Kidney (tissue), 22 donors: ENCODE measurements at places on chromosomes 7 and 10.

GRCh38 chr7:132082394-132082793 lies 493.9 kb downstream of the PLXNA4 start:
- no peak for DNase-seq

DNA sequence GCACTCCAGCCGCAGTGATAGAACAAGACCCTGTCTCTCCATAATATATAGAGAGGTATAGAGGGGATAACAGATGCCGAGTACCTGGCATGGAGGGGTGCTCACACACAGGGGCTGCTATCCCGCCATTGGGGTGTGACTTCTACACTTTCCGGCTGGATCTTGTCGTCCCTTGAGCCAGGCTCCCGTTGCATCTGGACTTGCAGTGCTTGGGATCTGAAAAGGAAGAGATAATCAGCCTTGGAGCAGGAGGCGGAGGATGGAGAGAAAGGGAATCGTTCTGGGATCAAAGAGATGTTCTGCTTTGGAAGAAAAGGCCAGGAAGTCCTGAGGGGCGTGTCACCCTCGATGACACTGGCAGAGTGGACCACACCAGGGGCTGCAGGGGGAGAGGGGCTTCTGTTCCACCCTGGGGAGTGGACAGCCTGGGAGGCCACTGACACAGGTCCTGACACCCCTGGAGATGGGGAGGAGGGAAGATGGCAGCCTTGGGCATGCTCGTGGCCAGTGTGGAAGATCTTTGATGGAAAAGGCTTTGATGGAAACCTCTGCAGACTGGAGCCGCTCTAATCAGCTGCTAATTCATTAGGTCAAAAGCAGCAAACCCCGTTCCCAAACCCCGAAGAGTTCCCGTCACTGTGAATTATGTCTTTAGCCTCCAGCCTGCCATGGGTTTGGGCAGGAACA lies 85.1 kb downstream of the CARD11 start:
- no peak for DNase-seq

DNA sequence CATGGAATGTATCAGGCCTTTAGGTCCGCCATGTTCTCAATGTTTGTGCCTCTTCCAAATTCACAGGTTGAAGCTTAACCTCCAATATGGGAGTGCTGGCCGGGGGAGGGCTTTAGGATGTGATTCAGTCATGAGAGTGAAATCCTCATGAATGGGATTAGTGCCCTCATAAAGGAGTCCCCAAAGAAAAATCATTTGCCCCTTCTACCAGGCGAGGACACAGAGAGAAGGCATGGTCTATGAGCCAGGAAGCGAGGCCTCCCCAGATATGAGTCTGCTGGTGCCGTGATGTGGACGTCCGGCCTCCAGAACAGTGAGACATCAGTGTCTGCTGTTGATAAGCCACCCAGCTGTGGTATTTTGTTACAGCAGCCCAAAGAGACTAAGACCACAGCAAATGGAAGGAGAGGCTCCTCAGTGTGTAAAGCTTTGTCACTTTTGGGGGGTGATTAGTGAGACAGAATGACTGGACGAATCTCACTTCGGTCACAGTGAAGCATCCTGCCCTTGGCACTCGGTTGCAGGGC lies 231.3 kb upstream of the KLF6 start:
- DNase-seq: no peak

GRCh38 chr7:30285536-30286284 lies 1.3 kb downstream of the ZNRF2 start:
- peak; percentile 46 for DNase-seq

DNA sequence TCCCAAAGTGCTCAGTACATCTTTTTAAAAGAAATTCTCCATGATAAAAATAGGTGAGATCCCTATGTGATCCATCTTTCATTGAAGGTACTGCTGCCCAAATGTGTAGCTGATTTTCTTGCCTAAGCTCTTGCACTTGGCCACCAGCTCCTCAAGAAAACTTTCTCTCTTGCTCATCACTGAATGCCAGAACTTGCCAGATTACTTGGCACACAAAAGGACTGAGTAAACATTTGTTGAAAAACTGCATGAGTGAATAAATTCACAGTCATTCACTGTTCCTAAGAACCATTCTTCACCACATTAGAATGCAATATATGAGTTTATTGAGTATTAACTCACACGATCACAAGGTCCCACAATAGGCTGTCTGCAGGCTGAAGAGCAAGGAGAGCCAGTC lies 99.9 kb downstream of the TRIL start:
- no peak for DNase-seq

DNA sequence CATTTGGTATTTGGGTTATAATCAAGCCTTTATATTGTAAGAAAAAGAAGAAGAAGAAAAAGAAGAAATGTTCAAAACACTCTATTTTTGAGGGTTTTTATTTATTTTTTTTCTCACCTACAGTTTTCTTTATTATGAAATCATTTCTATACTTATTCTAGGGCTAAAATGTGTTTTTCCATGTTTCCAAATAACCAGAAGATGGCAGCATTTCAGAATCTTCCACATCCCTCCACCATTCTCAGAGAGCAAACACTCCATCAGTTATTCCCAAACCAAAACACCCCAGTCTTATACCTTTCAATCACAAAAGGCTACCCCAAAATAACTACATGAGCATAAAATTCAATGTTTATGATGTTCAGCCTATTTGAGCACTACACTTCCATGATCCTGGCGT lies 38.7 kb upstream of the PPP1R17 start:
- peak; percentile 13 for DNase-seq

DNA sequence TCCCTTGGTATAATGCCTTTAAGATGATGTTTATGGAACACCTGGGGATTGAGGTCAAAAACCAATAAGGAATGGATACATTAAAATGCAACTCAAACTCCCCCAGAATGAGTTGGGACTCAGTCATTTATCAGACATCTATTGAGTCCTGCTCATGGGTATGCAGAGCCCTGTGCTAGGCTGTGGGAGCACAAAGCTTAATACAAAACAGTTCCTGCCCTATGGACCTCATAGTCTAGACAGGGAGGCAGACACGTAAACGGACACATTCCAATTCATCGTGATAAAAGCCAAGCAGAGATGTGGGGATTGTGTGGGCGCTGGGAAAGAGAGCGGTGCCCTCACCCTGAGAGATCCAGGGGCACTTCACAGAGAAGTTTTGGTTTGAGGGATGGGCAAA lies 181.7 kb downstream of the PTEN start:
- no peak for DNase-seq

GRCh38 chr7:54591404-54592386 lies 49.5 kb downstream of the VSTM2A start:
- no peak for DNase-seq

GRCh38 chr10:124238367-124238766 lies 145.0 kb upstream of the CHST15 start:
- DNase-seq: no peak

DNA sequence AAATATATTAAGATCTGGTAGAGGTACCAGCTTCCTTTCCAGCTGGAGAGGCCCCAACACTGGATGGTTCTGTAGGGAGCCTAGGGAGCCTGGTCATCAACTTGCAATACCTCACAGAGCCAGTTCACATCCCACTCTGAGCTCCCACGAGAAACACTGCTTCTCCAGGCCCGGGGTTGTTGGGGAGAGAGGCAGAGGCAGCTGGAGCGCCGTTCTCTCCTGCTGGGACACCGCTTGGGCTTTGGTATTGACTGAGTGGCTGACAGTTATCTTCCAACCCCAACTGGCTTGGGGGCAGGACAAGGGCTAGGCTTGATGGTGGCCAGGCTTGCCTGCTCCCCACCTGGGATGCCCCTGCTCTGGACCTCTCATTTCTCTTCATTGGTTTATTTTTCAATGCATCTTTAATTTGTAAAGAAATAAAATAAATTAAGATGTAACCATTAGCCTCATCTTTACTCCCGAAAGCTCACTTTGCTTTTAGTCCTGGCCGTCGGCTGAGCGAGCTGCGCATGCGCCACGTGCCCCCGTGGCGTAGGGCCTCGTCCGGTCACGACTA lies 10.0 kb upstream of the CHCHD1 start:
- DNase-seq: peak; percentile 93

DNA sequence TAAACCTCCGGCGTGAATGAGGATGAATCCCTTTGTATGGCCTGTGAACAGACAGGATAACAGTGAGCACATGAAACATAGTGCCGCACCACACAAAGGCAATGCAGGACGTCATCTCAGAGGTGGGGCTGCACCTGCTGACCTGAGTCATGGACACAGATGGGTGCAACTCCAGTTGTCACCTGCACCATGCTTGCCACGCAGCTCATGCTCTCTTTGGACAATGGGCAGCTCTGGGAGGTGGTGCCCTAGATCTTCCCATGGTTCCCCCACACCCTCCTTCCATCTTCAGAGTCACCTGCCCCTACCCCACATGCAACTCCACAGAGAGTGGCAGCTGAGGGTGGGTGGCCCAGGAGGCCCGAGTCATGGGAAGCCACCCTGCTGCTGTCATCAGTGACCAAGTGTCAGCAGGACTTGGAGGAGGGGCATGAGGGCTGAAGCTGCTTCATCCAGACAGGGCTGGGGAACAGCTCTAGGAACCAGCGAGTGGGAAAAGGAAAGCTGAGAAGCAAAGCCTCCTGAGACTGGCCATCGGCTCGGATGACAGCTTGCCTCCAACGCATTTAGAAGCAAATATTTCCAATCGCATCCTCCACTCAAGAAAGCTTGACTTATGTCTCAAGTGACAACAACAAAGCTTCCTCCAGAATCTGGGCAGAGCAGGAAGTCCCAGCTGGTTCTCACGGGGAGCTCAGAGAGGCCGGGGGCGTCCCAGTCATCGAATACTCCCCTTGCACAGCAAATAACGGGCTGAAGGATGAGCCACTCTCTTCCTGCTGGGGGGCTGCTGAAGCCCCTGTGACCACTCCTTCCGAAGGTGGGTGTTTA lies 27.1 kb downstream of the VIPR2 start:
- peak; percentile 29 for DNase-seq

GRCh38 chr10:59892697-59893096 lies 13.7 kb downstream of the CCDC6 start:
- no peak for DNase-seq

DNA sequence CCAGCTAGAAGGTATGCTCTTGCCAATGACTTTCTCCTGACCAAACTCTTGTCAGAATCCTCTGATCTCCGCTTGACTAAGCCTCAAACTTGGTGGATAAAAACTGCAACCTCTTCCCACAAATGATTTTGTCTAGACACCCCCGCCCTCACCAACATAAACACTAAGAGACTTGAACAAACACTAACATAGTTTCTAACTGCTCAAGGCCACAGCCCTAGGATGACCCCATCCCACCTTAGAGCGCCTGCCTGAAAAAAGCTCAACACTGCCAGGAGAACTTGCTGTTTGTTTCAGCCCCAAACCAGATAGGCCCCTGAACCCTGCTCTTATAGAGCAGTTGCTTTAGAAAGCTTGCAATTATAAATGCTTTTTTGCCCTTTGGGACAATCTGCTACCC lies 71.8 kb downstream of the LRRN3 start:
- no peak for DNase-seq

DNA sequence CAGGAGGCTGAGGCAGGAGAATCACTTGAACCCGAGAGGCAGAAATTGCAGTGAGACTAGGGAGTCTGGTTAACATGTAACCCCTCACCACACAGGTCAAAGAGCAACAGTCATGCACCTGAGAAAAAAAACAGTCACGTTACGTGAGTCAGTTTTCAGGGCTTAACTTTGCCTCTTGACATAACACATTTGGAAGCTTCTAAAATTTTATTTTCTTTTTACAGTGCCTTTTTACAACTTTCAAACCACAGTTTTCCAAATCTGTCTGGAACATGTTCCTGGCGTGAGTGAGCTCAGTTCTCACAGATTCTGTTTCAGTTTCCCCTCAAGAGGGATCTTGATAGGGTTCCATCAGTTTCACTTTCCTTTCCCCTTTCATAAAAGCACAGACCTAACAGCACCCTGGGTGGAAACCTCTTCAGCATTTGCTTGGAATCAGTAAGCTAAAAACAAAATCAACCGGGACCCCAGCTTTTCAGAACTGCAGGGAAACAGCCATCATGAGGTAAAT lies 4.4 kb downstream of the IFIT3 start:
- DNase-seq: no peak

- no peak for DNase-seq
Measured at GRCh38 chr10:51808187-51808586, 108.8 kb upstream of the CSTF2T start.

GRCh38 chr7:111730476-111731300 lies 168.4 kb upstream of the IMMP2L start:
- DNase-seq: no peak

DNA sequence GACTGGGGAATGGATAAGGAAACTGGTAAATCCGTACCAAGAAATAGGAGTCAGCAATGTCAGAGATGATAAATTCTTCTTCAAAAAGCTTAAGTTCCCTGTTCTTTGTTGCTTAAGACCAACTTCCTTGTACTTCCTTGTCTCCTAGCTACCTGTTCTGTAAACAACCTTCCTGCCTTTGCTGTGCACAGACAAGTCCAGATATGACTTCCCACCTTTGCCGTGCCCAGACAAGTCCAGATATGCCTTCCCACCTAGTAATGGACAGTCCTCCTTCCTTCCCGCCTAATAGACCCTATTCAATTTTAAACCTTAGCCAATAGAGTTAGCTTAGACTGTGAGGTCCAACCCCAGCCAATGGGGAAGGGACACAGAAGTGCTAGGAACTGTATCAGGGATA lies 2.5 kb upstream of the ZNF33A start:
- no peak for DNase-seq

GRCh38 chr10:86336341-86336740 lies 30.3 kb downstream of the GRID1 start:
- DNase-seq: no peak

- no peak for DNase-seq
Measured at GRCh38 chr10:120607710-120608703, 151.0 kb downstream of the PLPP4 start.

DNA sequence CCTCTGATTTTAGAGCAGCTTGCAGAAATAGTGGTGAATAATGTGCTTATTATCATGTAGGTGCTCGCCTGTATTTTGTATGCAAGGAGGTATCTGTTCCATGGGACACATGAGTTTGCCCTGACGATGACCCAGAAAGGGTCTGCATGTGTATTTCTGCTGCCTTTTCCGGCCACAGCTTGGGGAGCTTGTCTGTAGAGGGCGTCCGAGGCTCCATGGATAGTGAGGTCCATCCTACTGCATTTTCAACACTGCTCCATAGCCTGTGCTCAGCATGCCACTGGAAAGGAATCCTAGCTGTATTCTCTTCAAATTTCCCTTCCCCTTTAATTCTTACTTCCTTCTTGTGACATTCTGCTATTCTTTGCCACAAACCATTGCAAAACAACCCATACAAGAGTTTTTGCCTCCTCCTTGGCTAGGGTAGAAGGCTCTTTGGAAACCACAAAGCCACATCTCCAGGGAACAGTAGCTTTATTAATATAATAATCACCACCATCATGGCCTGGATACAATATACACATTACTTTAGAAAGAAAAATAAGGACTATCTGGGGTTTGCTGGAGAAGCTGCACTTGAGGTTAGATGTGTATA lies 127.7 kb downstream of the DYNC1I1 start:
- no peak for DNase-seq
